GM12891 (cell line): ENCODE measurements at places on chromosomes 6 and 20.

- DNase-seq: no peak
Measured at GRCh38 chr6:154528310-154528915, 17.9 kb upstream of the CNKSR3 start.

DNA sequence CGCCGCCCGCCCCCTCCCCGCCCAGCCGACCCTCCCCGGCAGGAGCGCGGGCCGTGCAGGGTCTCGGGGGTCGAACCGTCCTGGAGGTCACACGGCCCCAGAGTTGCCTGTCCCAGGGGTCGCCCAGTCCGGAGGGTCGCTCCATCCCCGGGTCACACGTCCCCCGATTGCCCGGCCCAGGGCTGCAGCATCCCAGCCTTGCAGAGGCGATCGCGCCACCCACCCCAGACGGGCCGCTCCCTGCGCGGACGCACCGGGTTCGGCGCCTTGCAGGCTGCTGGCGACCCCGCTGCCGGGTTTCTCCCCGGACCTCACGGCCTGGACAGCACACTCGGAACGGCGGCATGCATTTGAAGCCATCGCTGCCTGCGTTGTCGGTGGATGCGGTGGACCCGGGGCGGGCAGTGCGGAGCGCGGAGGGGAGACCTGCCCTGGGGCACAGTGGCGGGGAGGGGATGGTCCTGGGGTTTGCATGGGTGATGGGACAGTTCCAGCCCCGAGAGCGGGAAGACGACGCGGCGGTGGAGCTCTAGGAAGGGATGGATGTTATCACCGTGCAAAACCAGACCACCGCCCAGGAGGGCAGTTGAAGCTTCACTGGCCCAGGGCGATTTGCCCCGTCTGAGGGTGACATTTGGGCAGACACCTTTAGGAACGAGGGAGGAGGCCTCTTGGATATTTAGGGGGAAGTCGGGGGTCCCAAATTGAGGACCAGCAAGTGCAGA, 22.7 kb upstream of the FRMD1 start:
- DNase-seq: no peak

DNA sequence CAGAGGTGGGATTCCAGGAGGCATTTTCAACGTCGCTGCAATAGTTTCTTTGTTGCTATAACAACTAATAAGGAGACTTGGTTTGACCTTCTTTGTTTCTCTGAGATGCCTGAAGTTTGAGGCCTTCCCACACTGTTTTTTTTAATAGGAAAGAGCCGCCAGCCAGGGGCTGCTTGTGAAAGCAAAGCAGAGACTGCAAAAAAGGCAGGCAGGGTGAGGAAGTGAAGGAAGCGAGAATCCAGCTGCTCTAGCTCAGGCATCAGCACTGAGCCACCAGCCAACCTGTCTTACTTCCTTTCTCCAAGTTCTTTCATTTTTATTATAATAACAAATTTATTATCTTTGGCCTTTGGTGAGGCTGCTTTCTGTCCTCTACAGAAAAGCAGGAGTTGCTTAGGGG, 179.1 kb downstream of the DOK5 start:
- DNase-seq: no peak

DNA sequence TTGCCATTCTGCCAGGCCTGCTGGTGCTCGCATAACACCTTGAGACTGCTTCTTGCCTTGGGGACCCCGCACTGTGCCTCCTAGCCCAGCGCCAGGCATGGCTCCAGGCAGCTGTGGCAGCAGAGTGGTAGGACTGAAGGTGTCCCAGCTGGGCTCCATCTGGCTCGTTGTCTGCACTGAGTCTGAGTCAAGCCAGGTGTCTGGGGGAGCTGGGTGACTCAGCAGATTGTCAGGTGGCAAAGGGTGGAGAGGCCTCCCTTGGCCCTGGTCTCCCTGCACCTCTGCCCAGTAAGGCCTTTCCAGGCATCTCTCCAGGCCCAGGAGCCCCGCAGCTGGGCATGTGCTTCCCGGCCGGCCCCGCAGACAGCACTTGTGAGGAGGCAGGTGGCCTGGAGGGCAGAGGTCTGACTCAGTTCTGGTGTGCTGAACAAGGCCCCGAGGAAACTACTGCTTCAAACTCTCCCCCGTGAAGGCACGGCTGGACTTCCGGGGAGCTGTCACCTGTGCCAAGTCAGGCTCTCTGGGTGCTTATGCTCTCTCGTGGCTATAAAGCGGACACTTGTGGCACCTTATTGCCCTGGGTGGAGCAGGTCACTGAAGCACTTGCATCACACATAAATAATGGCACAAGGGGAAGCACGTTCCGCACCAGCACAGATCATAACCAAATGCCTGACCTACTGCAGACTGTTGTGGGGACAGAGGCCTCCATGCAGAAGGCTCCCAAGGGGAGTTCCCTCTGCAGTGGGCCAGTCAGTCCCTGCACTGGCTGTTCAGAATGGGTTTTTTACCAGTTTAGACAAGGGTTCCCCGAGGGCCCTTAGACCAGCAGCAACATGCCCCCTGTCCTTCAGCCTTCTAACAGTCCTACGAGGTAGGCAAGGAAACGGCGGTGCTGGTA, 27.5 kb downstream of the FOXC1 start:
- DNase-seq: no peak

DNA sequence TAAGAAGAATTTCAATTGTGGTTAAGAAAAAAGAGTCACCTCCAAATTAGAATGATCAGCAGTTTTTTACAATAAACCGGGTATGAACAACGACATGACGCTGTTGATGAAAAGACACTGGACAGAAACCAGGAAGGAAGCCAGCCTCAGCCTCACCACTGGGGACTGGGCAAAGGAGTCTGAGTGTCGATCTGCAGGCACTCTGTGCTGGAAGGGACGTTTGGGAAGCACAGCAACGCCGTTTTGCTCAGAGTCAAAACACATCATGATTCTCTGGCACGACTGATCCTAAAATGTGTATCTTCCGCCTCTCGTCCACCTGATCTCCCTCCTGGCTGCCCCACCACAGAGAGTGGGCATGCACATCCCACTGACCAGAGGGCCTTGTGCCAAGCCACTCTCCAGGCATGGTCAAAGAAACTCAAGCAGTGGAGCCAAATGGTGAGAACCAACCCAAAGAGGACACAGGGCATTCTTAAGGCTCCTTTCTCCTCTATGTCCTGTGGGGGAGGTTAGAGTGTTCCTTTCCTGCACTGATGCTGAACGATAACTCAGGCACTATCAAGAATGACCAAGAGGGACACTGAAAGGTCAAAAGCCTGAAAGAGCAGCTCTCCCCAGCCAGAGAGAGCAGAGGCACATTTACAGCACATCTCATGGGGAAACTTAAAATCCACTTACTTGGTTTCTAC, 68.8 kb downstream of the AGPAT4 start:
- no peak for DNase-seq

DNA sequence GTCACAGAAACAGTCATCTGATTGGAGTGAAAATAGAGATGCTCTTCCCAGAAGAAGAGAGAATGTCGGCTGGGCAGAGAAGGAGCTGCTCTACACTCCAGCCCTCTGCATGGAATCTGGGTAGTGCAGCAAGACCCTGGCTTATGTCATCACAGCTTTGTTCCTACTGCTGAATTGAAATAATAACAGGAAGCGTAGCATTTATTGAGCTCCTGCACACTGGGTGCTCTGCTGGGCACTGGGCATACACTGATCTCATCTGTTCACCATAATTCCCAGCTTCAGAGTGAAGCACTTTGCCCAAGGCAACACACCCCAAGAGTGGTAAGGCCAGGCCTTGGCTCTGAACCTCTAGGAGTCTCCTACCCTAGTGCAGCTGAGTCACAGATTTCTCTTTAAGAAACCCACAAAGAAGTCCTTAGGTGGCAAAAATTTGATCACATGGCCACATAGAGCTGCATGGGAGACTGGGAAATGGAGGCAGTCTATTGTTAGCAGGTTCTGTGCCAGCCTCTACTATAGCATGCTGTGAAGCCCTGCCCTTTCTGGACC, 3.9 kb upstream of the SDCBP2 start:
- no peak for DNase-seq

GRCh38 chr6:96520171-96521115, 1.2 kb upstream of the UFL1 start:
- no peak for DNase-seq

DNA sequence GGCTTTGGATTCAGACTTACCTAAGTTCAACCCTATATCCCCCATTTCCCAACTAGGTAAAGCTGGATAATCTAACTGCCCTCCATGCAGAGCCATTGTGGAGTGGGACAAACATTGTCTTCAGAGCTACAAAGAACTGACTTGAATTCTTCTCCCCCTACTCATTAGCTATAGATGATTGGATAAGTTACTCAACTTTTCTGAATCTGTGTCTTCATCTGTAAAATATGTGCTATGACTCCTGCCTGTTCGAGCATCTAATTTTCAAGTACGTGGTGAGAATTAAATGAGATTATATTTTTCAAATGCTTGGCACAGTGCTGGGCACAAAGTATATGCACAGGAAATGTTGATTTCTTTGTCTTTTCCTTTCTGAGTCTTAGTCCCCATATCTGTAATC, 240.3 kb upstream of the TCF21 start:
- DNase-seq: no peak

- no peak for DNase-seq
Measured at GRCh38 chr20:63325021-63325471, 32.1 kb downstream of the COL20A1 start.

GRCh38 chr6:14231501-14232280, 114.1 kb downstream of the CD83 start:
- DNase-seq: no peak

- no peak for DNase-seq
Measured at GRCh38 chr20:35525639-35526038, 3.8 kb downstream of the C20orf173 start.

GRCh38 chr6:81086991-81087390, 665.5 kb downstream of the TENT5A start:
- DNase-seq: no peak

GRCh38 chr6:20554326-20554725, 20.1 kb downstream of the CDKAL1 start:
- no peak for DNase-seq

DNA sequence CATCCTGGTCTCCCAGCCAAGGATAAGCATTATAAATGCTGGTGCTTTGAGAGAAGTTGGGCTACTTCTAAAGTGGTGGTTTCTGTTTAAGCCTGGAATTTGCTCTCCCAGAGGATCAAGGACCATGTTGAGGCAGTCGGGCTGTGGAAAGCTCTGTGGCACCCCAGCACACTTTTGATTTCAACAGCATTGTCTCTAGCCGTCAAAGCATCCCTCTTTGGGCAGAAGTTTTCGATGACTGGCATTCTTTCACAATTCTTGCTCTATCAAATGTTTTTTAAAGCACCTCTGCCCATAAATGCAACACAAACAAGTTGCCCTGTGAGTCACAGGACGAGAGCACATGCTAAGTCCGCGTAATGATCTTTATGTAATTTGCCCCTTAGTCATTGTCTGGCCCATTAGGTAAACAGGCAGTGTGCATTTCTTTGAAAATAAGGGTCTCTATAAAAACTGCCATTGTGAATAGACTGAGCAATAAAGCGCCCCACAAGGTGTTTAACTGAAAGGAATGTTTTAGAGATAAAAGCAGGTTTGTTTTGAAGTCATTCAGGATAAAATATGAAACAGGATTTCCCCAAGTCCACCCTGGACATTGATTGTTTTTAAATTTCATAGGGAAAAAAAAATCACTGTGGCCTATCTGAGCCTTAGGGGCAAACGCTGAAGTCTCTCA, 44.7 kb upstream of the FOXQ1 start:
- no peak for DNase-seq

DNA sequence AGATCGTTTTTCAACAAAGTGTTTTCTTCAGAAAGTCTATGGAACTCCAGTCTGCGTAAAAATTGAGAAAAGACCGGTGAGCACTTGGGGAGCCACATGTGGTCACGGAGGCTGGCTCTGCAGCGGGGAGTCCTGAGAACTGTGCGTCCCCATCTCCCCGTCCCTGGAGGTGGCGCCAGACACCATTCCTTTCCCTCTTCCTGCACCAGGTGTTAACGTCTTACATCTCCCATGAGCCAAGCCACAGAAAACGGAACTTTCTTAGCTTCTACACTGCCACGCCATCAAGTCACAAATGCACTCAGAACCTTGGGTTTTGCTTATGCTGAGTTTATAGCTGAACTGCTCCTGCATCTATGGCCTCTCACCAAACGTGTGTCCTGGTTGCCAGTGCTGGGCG, 62.6 kb downstream of the GINS1 start:
- DNase-seq: peak; percentile 52

- no peak for DNase-seq
Measured at GRCh38 chr6:63887002-63887751, 251.6 kb downstream of the PHF3 start.

- DNase-seq: no peak
Measured at GRCh38 chr6:92496527-92496926, 922.8 kb downstream of the EPHA7 start.

- DNase-seq: no peak
Measured at GRCh38 chr6:47256361-47256760, 53.3 kb downstream of the TNFRSF21 start.

- peak; percentile 46 for DNase-seq
Measured at GRCh38 chr6:79630883-79631692, at the start of gene SH3BGRL2. SH3BGRL2 (plus strand) TSS chr6:79631329; CDS start chr6:79631462, 133 bp downstream.

GRCh38 chr6:105485456-105485855, 82.6 kb upstream of the PREP start:
- DNase-seq: no peak

DNA sequence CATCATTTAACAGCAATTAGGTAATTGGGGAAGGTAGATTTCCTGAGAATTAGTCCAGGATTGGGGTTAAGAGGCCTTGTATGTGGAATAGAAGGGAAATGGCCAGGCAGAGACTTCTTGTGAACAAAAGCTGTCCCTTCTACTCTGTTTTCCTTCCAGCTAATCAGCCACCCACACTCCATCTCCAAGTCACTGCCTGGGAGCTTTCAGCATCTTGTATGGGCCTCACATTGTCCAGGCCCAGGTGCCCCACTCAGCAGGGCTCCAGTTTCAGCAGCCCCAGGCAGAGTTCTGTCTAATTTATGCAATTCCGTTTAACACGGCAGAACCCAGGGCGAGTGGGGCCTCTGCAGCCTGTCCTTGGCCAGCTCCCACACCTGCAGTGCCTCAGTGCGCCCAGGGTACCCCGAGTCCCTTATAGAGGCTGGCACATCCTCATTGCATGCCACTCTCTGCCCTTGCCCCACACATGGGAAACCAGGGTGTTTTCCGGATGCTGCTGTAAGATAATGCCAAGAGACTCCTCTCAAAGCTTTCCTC, 113.0 kb downstream of the EDN3 start:
- no peak for DNase-seq

DNA sequence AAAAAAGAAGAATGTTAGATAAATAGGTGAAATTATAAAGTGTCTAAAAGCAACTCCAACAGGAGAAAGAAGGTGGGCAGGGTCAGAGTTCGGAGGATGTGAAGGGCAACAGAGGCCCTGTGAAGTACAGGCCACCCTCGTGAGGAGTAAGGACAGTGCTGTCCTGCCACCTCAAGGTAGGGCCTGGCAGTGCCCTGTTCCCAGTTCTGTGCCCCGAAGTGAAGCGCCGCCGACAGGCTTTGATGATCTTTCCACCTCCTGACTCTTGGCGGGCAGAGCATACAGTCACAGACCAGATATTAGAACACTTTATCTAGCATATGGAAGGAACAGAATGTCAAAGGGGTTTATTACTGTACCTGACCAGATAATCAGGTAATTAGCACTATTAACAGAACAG, 75.8 kb downstream of the GJA10 start:
- DNase-seq: no peak
